Gastroesophageal sphincter (tissue), 4 donors: ENCODE measurements at places on chromosomes 6 and 20. TPM values are rescaled to one million over a fixed set of nuclear protein-coding genes. Genes with fewer than 3 reads are reported as not detected.

Gene EYS
- total RNA-seq: not detected

Gene NKX2-4
- total RNA-seq: not detected

Gene MYCT1
- 15.2 TPM for total RNA-seq

Gene CPXM1
- total RNA-seq: not detected

DNA sequence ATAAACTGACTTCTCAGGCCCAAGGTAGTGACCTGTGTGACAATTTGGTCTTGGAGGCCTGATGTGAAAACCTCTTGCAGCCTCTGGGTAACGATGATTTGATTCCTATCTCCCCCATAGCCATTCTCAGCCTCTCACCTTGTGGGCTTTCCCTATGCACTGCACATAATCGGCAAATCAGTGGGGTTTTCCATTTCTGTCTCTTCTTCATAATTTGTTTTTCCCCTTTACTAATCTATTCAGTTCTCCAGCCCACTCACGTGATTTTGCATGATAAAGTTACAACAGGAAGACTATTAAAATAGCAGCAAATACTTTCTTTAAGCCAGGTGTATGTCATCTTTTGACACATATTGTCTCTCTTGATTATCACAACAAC, 893.7 kb downstream of the TFAP2A start:
- no peak for ATAC-seq

DNA sequence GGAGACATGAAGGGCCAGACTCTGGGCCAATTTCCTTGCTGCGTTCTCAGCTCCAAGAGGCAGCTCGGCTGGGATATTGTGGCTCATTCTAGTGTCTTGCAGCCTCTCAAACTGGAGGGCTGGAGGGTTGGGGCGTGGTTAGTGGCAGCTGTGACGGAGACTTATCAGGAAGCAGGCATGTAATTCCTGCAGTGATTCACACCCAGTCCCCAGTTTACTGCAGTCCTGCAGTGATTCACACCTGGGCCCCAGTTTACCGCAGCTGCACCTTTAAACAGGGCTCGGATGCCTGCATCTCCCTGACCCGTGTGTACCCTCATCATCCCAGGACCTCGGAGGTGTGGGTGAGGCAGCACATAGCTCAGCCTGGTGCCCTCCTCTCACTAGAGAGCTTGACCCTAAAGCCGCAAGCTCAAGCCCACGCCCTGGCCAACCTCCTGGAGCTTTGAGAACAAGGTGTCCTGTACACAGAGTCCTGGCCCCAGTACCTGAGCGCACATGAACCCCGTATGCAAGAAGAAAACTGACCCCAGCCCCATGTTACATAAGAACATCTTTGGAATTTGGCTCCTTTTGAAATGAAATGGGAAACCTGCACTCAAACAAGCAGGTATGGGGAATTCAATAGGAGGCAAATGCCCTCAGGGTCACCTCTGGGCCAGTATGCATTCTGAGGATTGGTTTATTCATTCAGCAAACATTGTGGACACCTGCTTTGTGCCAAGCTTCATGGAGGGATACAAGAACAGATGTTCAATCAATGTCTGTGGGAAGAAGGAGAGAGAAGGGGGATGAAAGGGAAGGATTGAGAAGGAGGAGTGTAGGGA, 55.3 kb upstream of the FAM83D start:
- ATAC-seq: no peak

DNA sequence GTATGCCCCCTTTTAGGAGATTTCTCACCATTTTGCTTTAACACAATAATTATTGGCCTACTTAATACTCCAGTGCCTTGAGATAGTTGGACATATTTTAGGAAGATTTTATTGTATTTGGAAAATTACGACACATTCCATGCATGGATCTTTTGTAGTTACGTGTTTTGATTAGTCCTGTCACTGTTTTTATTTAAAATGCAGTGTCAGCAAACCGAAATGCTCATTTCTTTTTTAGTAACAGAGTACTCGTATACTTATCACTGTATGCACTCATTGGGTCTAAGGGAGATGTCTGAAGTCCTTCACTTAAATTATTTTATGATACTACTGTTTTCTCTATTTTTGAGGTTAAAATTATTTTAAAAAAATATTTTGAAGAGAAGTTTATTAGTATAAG, 153.8 kb downstream of the QKI start:
- no peak for ATAC-seq

DNA sequence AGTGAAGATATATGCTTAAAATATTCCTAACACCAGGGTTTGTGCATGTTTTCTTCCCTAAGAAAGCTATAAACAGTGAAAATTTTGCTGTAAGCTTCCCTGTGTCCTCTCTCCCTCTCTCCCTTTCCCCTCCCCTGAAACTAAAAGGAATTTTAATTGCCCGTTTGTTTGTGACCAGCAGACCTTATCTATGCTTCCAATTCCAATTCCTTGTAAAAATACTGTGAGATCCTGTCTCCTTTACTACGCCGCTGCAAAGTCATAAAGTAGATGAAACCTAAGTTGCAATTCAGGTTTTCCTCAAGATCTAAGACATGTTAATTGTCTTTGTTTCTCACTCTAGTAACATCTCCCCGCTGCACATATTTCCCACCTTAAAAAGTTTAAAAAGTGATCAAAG, 82.3 kb downstream of the DNAH8 start:
- no peak for ATAC-seq

DNA sequence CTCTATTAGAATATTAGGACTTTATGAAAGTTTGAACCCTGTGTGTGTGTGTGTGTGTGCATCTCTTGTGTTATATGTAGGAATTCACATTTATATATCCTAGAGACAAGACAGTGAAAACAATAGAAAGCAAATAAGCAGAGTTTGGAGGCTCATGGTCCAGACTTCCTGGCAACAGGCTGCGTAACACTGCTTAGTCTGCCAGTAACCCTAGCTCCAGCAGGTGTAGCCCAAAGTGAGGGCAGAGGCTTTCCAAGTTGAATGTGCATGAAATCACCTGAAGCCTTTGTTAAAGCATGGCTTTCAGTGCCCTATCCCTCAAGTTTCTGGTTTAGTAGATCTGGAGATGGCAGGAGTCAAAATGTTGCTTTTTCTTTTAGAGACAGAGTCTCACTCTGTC, 569.9 kb downstream of the KIF16B start:
- ATAC-seq: no peak

DNA sequence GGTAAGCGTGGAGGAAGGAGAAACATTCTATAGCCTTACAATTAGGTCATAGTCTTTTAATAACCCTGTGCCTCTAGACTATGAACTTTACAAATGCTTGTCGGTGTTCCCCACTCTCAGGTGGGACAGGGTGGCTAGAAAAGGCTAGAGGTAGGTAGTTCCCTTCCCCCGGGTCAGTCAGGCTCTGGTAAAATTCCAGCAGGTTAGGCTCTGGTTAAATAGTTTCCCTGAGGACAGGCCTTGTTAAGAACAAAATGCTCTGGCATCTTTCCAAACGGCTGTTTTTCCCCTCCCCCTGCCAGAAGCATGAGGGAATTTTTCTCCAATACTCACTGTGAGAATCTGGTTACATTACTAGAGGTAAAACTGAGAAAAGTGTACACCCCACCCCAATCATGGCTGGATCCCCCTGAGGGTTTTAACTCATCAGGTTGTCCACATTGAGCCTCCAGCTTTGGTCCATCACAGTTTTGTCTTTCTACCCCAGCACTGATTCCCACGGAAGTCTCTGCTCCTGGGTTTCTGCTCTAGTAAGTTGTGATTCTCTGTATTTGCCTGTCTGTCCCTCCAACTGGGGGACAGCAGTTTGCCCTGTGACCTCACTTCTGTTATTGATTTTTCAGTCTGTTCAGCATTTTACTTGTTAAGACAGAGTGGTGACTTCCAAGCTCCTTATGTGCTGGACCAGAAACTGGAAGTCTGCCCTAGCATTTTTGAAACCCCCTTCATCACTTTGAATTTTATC, 84.7 kb upstream of the ADGRF1 start:
- ATAC-seq: no peak

- ATAC-seq: no peak
Observed at GRCh38 chr6:104943781-104944180, 13.1 kb upstream of the LIN28B start.

DNA sequence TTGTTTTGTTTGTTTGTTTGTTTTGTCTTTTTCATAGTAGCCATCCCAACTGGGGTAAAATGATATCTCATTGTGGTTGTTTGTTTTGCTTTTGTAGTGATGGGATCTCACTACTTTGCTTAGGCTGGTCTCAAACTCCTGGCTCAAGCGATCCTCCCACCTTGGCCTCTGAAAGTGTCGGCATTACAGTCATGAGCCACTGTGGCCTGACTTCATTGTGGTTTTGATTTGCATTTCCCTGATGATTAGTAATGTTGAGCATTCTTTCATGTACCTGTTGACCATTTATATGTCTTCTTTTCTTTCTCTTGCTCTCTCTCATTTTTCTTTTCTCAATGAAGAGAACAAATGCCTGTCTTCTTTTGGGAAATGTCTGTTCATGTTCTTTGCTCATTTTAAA, 30.8 kb upstream of the HLA-DOA start:
- no peak for ATAC-seq

DNA sequence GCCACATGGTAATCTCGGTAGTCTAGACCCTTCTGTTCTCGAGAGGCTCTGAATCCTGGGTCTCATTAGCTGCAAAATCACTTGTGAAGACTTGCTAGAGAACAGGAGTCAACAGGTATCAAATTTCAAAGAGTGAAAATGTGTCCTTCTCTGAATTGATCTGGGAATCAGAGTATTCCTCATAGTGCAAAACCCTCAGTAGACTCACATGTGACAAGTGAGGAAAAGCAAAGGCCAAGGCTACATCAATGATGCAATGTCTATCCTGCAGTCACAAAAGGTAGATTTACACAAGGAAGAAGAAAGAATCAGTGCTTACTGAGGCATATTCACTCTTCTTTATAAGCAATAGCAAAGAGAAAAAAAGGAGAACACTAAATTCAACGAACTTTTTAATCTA, 1220.0 kb upstream of the GJE1 start:
- no peak for ATAC-seq

- ATAC-seq: no peak
Observed at GRCh38 chr20:46394872-46395760, 11.3 kb downstream of the ELMO2 start.

DNA sequence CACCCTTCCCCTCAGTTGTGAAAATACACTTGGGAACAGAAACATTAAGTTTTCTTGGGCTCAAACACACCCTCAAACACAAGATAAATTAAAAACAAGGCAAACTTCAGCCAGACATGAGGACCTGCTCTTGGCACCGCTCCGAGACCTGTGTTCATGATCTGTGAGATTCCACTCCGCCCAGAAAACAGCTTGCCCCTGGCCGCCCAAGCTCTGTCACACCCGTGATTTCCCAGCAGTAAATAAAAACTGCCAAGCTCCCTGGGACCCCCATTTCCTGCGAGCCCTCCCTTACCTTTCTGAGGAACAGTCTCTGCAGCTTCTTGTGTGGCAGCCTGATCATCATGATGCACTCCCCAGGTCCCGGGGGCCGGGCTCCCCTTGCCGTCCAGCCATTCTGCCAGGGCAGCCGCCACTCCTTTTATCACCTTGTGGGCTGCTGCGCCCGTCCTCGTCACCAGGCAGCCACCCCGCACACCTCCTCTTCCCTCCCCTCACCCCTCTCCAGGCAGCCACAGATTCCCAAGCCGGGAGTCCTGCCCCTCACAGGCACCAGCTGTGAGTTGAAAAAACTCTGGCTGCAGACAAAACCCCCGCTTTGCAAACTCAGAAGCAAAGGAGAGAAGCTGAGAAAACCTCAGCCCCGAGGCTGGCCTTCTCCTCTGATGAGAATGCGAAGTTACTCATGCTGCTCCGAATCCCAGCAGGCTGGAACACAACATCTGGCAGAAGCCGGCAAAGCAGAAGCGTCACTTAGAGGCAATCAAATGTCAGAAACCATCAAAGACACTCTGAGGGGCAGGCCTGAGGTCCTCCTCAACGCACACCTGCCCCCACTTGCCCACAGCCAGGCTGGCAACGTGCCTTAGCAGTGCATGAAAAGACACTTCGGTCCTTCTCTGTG, 130.4 kb upstream of the RPS6KA2 start:
- ATAC-seq: no peak

GRCh38 chr20:59948828-59949720, 8.9 kb downstream of the FAM217B start:
- no peak for ATAC-seq

- no peak for ATAC-seq
Observed at GRCh38 chr20:19081937-19082336, 130.5 kb upstream of the SLC24A3 start.

- no peak for ATAC-seq
Observed at GRCh38 chr6:13668291-13668928, 43.2 kb downstream of the RANBP9 start.

- no peak for ATAC-seq
Observed at GRCh38 chr6:75931011-75931680, 141.3 kb downstream of the IMPG1 start.

DNA sequence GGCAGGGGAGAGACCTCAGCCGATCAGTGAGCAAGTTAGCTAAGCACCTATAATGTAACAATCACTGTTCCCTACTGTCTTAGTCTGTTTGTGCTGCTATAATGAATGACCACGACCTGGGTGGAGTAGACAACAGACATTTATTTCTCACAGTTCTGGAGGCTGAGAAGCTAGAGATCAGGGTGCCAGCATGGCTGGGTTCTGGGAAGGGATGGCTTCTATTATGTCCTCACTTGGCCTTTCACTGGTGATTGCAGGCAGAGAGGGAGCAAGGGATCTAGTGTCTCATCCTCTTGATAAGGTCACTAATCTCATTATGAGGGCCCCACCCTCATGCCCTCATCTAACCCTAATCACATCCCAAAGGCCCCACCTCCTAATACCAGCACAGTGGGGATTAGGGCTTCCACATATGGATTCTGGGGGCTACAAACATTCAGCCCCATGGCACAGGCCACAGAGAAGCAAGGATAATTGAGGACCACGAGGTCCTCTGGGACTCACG, 162.5 kb downstream of the CD83 start:
- ATAC-seq: no peak

DNA sequence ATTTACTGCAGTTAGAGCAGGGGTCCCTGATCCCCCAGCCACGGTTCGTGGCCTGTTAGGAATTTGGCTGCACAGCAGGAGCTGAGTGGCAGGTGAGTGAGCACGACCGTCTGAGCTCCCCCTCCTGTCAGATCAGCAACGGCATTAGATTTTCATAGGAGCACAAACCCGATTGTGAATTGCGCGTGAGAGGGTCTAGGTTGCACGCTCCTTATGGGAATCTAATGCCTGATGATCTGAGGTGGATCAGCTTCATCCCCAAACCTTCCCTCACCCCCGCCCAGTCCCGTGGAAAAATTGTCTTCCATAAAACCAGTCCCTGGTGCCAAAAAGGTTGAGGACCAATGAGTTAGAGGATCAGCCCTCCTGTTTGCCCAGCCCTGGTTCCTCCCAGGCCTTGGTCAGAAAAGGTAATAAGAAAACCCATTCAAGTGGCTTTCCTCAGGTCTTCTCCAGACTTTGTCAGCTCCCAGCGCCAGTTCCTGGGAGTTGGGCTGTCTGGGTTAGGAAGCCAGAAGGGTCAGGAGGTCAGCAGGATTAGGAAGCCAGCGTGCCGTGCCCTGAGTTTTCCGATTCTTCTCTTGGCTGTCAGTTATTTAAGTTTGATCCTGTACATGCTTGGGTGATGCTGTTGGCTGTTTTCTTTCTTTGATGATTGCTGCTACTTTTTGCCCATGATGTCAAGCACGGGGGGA, 139.9 kb upstream of the PMEPA1 start:
- ATAC-seq: no peak

- no peak for ATAC-seq
Observed at GRCh38 chr20:63587256-63587655, 13.2 kb upstream of the HELZ2 start.
